ENCODE measurements at places on chromosomes 4 and X.

DNA sequence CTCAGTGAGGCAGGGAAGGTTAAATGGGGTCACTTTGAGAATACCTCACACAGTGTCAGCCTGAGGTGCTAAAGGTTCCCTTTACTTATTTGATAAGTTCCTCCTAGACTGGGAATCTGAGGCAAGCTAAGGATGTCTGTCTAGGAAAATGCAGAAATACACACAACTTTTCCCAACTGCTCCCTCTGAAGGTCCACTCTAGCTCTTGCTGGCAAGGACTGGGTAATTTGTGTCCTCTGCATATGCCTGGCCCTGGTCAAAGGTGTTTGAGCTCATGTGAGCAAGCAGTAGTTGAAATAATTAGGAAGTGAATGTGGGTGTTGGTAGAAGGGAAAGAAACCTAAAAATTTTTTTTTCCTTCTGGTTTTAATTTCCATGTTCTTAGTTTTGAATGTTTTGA lies 21.3 kb downstream of the TXLNG start:
- no peak for DNase-seq

DNA sequence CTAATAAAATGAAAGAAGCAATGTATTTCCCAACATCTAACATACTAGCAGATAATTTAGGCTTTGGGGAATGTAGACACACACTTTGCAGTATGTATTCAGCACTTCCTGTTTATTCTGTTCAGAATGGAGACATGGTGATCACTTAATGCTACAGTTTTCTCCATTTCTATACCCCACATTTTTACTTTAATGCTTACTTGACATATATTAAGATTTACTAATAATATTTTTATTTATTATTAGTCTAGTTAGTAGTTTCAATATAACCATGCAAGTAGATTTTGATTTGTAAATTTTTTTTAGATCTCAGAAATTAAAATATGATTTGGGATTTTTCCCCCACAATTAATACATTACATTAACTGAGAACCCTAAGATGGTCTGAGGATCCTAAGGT lies 98.4 kb downstream of the PRSS12 start:
- no peak for DNase-seq

DNA sequence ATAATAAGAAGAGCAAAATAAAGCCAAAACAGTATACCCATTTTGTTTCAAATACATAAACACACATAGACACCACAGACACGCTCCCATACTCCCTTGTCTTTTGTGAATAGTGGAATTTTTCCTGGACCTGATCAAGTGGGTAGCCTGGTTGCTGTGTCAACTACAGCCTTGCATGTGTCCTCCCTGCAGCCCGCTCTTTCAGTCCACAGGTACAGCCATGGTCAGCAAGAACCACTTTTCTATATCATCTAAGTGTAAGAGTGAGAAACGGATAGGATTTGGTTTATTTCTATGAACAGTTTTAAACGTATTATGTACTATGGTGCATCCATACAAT lies 9.8 kb downstream of the PWWP3B start:
- no peak for DNase-seq

GRCh38 chr4:2253160-2254084 lies 8.5 kb downstream of the MXD4 start:
- peak; percentile 15 for DNase-seq

DNA sequence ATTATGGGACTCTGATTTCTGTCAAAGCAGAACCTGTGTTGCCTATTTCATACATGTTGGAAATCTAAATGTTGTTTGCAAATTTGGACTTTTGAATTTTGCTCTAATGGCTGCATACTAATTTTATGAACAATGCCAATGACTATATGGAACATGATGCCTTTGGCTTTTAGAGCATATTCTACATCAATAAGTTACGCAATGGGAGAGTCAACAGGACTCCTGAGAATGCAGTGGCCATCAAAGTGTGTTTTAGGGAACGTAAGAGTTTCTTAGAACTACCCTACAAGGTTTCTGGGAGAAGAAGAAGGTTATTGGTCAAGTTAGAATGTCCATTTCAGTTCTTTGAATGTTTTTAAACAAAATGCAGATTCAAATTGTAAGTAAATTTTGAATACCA lies 76.1 kb downstream of the SLIT2 start:
- DNase-seq = no peak

DNA sequence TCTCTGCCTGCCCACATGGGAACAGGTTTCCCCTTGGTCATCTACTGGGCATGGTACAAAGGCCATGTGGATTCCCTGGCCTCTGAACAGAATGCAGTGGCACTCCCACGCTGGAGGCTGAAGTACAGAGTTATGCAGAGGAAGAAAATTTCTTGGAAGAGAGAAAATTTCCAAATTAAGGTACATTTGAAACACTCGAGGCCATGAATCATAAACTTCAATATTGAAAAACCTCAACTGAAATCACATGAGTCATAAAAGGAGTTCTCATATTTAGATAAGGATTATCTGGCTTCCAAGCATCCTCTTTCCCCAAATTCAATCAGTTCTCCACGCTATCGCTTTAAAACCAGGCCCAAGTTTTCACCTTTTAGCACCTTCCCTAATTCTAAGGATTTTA lies 28.1 kb upstream of the TXK start:
- no peak for DNase-seq

DNA sequence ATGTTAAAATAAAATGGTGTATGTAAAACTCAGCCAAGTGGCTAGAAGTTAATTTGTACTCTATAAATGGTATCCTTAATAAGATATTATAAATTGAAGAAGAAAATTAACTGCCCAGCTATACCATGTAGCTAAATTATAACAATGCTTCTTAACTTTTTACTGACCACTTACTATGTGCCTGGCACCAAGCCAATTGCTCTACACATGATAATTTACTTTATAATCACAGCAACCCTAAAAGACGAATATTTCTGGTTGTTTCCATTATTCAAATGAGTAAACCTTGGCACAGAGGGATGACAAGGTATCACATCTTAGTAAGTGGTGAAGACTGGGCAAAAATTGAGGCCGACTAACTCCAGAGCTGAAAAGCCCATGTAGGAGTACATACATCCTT lies 1506.6 kb downstream of the PCDH7 start:
- no peak for DNase-seq

- DNase-seq = no peak
Observed at GRCh38 chr4:156977435-156978160, 6.0 kb upstream of the PDGFC start.

DNA sequence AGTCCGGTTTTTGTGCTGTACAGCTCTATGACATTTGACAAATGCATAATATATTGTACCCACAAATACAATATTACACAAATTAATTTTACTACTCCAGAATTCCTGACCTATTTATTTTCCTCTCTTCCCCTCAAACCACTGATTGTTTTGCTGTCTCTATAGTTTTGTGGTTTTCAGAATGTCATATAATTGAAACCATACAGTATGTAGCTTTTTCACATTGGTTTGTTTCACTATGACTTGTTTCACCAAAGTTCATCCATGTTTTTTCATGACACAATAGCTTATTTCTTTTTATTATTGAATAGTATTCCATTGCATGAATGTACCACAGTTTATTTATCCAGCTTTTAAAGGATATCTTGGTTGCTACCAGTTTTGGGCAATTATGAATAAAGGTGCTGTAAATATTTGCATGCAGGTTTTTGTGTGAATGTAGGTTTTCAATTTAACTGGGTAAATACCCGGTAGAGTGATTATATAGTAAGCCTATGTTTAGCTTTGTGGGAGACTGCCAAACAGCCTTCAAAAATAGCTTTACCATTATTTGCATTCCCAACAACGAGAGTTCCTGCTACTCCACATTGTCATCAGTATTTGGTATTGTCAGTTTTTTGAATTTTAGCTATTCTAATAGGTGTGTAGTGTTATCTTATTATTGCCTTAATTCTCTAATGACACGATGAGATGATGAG lies 25.9 kb downstream of the RNF175 start:
- no peak for DNase-seq

- DNase-seq = no peak
Observed at GRCh38 chr4:155807021-155807420, 48.2 kb downstream of the GUCY1B1 start.

Data from colonic mucosa (tissue), 4 donors.